Lung (tissue), 17 donors: ENCODE measurements at places on chromosomes 7 and 10.

- H3K4me3 ChIP-seq = no peak overlapping the region
- peaks cover 5% of the 10 kb centered on the region for H3K4me1 ChIP-seq
- DNase-seq = no peak
These were observed 101.0 kb downstream of the CELF2 start for GRCh38 chr10:11118686-11119085.

DNA sequence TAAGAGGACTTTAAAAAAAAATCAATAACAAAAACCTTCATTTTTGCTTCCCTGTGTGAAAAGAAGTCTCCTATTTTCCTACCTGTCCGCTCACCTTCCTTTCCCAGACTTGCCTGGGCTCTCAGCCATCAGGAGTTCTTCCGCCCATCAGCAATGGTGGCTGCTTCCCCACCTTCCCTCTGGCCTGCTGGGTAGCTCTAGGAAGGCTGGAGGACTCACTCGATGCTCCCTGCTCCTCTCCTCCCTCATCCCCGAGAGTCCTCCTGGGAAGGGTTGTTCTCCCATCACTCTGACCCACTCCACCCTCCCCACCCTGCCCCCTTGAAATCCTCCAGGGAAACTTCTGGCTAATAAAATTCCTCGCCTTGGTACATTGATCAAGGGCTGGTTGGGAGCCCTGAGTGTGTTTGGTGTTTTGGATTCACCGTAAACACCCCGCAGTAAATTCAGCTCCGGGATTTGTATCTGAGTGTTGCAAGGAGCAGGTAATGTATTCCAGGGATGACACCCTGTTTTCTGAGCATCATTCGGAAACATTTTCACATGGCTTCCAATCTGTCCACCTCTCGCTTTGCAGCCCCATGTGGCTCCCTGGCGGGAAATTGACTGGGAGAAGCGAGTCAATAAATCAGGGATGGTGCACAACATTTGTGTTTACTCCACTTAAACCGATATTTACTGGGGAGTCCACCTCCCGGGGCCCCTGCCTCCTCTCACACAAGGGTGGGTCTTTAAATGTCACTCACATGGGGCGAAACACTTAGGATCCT, 126.4 kb upstream of the SDK1 start:
- no peak for DNase-seq
- no peaks in the 10 kb centered on the region for H3K36me3 ChIP-seq
- H3K27me3 ChIP-seq = no peaks in the 10 kb centered on the region
- H3K4me3 ChIP-seq = no peak overlapping the region
- H3K4me1 ChIP-seq = no peaks in the 10 kb centered on the region

- no peaks in the 10 kb centered on the region for H3K4me1 ChIP-seq
- no peak for DNase-seq
- no peaks in the 10 kb centered on the region for H3K27me3 ChIP-seq
These were observed 70.9 kb upstream of the RAPGEF5 start for GRCh38 chr7:22427855-22428254.

DNA sequence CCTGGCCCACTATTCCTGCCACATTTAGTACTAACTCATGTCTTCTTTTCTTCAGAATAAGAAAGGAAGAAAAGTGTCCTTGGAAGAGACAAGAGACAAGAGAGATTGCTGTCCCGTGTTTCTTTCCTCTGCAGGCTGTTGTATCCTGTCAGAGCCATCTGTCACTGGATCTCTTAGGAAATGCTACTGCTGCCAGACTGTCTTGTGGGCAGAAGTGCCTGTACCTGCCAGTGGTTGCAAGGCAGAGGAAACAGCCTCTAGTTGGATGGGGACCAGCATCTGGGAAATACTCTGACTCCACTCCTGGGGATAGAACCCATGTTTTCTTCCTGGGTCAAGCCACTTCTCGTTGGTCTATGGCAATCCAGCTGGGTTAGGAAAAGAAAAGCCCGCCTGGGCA, 16.7 kb upstream of the MAP3K8 start:
- no peaks in the 10 kb centered on the region for H3K4me1 ChIP-seq
- DNase-seq = no peak
- no peaks in the 10 kb centered on the region for H3K36me3 ChIP-seq
- no peak overlapping the region for H3K4me3 ChIP-seq

- H3K4me3 ChIP-seq = no peak overlapping the region
- no peak overlapping the region for H3K27ac ChIP-seq
- no peaks in the 10 kb centered on the region for H3K36me3 ChIP-seq
- DNase-seq = no peak
These were observed 651.8 kb downstream of the PARD3 start for GRCh38 chr10:34163075-34163905.

DNA sequence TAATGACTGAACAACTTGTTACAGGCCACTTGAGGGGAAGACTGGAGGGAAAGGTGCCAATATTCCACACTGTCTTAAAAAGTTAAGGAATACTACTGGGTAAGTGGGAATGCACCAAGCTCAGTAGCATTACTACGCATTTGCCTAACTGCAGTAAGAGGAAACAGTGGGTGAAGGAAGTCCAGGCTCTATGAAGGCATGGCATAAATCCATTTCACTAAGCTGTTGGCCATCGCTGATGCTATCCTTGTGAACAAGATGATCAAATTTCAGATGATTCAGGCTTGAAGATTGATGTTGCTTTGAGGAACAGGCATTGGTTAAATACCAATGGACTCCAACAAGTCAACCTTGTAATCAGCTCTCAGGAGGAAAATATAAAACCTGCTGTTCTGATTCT, 44.2 kb upstream of the TES start:
- H3K36me3 ChIP-seq = no peaks in the 10 kb centered on the region
- DNase-seq = no peak
- H3K4me3 ChIP-seq = no peak overlapping the region
- H3K27me3 ChIP-seq = no peaks in the 10 kb centered on the region
- H3K4me1 ChIP-seq = peaks cover 3% of the 10 kb centered on the region
- H3K27ac ChIP-seq = no peak overlapping the region

GRCh38 chr7:149293946-149294633, 32.1 kb downstream of the ZNF783 start:
- no peak overlapping the region for H3K27ac ChIP-seq
- no peaks in the 10 kb centered on the region for H3K4me1 ChIP-seq
- H3K27me3 ChIP-seq = no peaks in the 10 kb centered on the region
- no peaks in the 10 kb centered on the region for H3K36me3 ChIP-seq
- H3K4me3 ChIP-seq = no peak overlapping the region
- DNase-seq = no peak

GRCh38 chr10:110686047-110686446, 41.9 kb downstream of the RBM20 start:
- H3K27ac ChIP-seq = peak overlapping the region; percentile 93
- peaks cover 7% of the 10 kb centered on the region for H3K4me1 ChIP-seq
- no peak overlapping the region for H3K4me3 ChIP-seq

GRCh38 chr10:456486-456885, 233.0 kb downstream of the DIP2C start:
- H3K36me3 ChIP-seq = no peaks in the 10 kb centered on the region
- no peaks in the 10 kb centered on the region for H3K4me1 ChIP-seq
- H3K27ac ChIP-seq = no peak overlapping the region
- H3K27me3 ChIP-seq = no peaks in the 10 kb centered on the region
- H3K4me3 ChIP-seq = no peak overlapping the region

DNA sequence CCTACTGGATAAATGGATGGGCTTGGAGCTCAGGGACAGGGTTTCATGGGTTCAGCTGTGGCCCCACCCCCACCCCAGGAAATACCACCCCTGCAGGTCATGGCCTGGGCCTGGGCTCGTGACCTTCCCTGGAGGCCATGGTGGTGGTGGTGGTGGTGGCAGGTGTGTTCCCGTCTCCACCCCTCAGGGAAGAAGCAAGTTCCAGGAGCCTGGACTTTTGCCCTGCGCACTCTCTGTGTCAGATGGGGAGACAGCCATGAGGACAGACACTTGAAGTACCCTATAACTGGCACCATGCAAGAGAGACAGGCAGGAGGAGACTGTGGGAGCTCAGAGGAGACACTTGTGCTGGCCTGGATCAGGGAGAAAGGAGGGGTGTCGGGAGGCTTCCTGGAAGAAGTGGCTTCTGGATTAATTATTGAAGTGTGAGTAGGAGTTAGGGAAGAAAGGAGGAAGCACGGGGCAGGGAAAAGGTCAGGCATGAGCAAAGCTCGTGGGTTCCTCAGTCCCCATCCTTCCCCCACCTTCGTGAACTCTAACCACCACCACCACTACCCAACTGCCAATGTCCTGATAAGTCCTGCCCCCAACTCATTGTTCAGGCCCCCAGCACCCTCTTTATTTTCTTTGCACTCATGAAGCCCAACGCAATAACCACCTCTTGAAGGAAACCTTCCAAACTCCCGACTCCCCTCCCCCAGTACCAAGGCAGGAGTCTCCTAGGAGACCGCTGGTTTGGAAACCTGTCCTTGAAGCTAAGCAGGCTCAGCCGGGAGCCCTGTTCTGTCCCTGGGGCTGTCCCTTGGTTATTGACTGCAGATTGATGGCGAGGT, 8.9 kb downstream of the SH2B2 start:
- DNase-seq = no peak
- H3K4me1 ChIP-seq = no peaks in the 10 kb centered on the region
- H3K36me3 ChIP-seq = no peaks in the 10 kb centered on the region
- peaks cover 2% of the 10 kb centered on the region for H3K27me3 ChIP-seq
- no peak overlapping the region for H3K4me3 ChIP-seq

DNA sequence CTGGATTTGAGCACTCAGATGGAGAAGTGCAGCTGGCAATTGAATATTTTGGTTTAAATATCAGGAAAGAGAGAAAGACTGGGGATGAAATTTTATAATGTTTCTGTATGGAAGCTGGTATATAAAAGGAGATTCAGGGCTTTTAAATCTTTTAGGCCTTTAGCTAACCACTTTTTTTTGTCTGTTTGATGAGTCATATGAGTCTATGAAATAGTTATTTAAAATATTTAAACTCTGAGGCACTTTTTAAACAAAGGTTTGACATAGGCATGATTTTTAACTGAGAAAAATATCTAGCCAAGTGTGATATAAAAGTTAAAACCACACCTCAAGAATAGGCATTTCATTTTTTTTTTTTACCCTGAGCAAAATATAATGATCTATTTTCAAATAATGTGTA, 944.3 kb downstream of the GATA3 start:
- H3K27me3 ChIP-seq = no peaks in the 10 kb centered on the region
- DNase-seq = no peak
- H3K36me3 ChIP-seq = no peaks in the 10 kb centered on the region
- no peaks in the 10 kb centered on the region for H3K4me1 ChIP-seq

- no peak overlapping the region for H3K4me3 ChIP-seq
- H3K27ac ChIP-seq = peak overlapping the region; percentile 63
- no peaks in the 10 kb centered on the region for H3K27me3 ChIP-seq
- H3K4me1 ChIP-seq = no peaks in the 10 kb centered on the region
- DNase-seq = peak; percentile 34
- H3K36me3 ChIP-seq = no peaks in the 10 kb centered on the region
These were observed 195.4 kb downstream of the SKIDA1 start for GRCh38 chr10:21329995-21330627.

DNA sequence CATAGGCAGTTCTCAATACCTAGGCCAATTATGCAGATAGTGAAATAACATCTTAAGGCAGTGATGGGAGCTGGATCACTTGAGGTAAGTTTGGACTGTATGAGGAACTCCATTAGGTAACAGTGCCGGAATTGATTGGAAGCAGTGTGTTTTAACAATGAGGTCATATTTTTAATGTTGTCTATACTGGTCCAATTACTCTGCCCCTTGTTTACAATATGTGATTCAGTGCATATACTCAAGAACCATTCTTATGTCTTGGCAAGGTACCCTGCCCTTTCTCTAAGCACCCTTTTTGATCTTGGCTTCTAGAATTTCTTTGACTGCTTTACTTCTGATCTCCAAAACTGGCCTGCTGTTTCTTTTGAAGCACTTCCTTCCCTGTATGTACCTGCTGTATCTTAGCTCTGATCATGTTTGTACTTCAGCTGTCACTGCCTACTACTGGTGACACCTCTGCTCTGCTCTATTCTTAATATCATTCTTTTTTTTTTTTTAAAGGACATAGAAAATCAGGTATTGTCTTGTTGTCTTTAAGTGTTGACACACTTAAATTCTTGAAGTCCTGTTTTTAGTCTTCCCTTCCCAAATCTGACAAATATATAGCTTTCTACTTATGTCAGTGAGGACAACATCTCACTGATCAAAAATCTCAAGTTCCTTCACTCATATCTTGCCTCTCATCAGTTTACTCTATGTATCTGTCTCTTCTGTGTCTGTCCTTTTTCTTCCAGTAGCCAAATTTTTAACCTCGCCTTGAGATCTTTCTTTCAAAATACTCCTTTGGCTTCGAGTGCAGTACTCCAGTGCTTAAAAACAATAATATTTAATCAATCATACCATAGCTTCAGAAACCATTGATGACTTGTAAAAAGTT, 46.4 kb upstream of the RPA3 start:
- H3K27me3 ChIP-seq = no peaks in the 10 kb centered on the region
- H3K4me1 ChIP-seq = no peaks in the 10 kb centered on the region
- no peak for DNase-seq
- H3K4me3 ChIP-seq = no peak overlapping the region
- H3K36me3 ChIP-seq = no peaks in the 10 kb centered on the region
- no peak overlapping the region for H3K27ac ChIP-seq

GRCh38 chr7:71281261-71281660, 149.3 kb downstream of the GALNT17 start:
- no peaks in the 10 kb centered on the region for H3K27me3 ChIP-seq
- H3K27ac ChIP-seq = no peak overlapping the region
- no peak overlapping the region for H3K4me3 ChIP-seq
- H3K4me1 ChIP-seq = peaks cover 6% of the 10 kb centered on the region
- no peak for DNase-seq

DNA sequence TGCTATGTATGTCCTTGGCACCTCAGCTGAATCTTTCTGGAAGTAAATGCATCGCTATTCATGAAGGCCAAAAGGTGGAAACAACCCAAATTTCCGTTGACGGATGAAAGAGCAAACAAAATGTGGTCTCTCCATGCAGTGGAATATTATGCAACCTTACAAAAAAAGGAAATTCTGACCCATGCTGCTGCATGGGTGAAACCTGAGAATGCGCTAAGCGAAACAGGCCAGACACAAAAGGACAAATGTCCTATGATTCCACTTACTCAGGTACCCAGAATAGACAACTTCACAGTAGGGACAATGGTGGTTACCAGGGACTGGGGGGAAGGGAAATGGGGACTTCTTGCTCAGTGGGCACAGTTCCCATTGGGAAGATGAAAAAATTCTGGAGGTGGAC, 158.8 kb downstream of the CAMK1D start:
- DNase-seq = no peak
- no peaks in the 10 kb centered on the region for H3K36me3 ChIP-seq
- H3K27me3 ChIP-seq = no peaks in the 10 kb centered on the region
- no peak overlapping the region for H3K4me3 ChIP-seq

DNA sequence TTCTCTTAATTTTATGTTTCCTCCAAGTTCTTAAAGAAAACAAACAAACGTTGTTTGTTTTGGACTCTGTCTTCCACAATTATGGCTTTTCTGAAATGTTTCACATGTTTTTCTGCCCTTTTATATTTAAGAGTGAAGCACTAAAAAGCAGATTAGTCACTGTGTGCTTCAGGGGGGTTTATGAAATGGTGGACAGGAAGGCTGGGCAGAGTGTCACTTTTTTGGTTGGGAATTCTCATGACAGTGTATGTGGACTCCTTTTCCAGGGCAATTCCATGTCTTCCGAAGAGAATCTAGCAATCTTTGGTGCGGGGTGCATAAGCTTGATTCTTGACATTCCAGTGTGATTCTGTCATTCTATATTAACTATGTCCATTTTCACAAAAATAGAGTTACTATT, 669.4 kb downstream of the PARD3 start:
- no peak overlapping the region for H3K27ac ChIP-seq
- no peak overlapping the region for H3K4me3 ChIP-seq
- H3K4me1 ChIP-seq = no peaks in the 10 kb centered on the region
- H3K36me3 ChIP-seq = no peaks in the 10 kb centered on the region
- DNase-seq = no peak
